SJSA1 (cell line): ENCODE measurements at places on chromosomes 6 and 20.

- DNase-seq = no peak
Measured at GRCh38 chr6:7773322-7773721, 47.4 kb downstream of the BMP6 start.

DNA sequence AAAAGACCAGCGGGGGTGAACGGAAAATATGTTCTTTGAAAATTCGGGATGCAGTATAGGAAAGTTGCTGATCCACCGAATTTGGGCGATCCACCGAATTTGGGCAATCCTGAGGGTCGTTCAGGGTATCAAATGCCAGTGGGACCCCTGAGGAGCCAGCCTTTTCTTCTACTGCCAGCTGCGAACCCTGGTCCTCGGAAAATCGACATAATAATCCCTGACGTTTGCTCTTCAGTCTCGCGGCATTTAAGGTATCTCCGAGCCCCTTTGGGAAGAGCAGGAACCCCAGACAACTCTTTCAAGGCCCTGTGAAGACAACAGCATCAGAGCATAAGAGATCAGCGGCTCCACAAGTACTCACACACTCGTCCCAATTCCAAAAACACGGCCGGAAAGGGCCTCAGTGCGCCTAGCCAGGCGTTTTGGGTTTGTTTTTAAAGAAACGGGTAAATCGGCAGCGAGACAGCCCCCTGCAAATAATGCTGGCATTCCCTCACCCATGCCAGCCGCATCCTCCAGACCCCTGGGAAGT lies 1.0 kb downstream of the SIM1 start:
- no peak for DNase-seq

- no peak for DNase-seq
Measured at GRCh38 chr20:41854765-41855164, 236.6 kb upstream of the CHD6 start.

- DNase-seq = no peak
Measured at GRCh38 chr6:137175868-137176245, 2.4 kb upstream of the IL22RA2 start.

GRCh38 chr20:34179637-34180360 lies 61.4 kb upstream of the ASIP start:
- no peak for DNase-seq

GRCh38 chr6:63572747-63573075 lies 431 bp downstream of the LOC128125822 start:
- no peak for DNase-seq

DNA sequence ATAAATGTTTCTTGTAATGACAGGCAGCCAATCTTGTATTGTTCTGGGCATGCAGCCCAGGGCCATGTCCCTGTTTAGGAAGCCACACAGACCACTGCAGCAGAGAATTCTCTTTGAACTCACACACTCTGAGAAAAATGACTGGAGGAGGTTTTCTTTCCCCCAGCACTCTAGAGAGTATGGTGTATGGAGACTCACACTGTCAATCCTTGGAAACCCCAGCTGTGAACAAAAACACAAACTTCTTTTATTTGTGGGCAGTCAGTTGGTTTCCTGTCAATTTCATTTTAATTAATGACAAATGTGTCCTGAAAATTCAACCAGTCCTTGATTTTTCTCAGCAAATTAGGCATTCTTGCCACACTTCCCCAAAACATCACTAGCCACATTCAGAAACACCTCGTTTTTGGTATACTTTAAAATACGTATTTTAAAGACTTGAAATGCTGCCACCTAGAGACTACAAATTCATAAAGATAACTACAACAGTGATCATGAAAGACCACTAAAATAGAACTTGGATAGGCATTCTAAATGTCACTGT lies 52.9 kb upstream of the UFL1 start:
- no peak for DNase-seq

- DNase-seq = no peak
Measured at GRCh38 chr6:22886650-22887581, 317.6 kb downstream of the HDGFL1 start.

GRCh38 chr6:45595010-45595851 lies 217.5 kb upstream of the SUPT3H start:
- no peak for DNase-seq

GRCh38 chr6:140641412-140641811 lies 1267.0 kb upstream of the CITED2 start:
- no peak for DNase-seq

- DNase-seq = no peak
Measured at GRCh38 chr20:44544263-44544662, 22.4 kb upstream of the SERINC3 start.

- DNase-seq = no peak
Measured at GRCh38 chr6:46116289-46116688, 13.5 kb upstream of the ENPP4 start.

DNA sequence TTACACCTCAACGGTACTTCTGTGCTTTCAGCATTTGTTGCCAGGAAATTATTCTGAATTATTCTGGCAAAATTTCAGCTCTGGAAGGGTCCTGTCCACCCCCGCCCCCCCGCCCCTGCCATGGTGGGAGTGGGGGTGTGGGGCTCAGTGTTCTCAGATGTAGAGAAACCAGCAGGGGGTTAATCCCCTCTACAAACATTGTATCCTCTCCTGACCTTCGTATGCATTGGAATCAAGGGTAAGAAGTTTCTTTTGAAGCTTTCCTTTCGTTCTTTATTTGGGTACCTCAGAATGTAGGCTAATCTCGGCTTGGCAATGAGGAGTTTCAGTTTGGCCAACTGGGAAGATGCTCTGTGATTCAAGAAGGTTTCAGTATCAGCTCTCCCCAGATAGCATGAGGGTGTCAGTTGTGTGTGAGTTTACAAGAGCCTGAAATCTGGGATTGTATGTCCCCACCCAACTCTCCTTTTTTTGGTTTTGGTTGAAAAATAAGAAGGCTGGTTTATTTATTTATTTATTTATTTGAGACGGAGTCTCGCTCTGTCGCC lies 25.5 kb upstream of the OLIG3 start:
- no peak for DNase-seq

GRCh38 chr6:124822204-124822613 lies 140.0 kb upstream of the RNF217 start:
- no peak for DNase-seq

DNA sequence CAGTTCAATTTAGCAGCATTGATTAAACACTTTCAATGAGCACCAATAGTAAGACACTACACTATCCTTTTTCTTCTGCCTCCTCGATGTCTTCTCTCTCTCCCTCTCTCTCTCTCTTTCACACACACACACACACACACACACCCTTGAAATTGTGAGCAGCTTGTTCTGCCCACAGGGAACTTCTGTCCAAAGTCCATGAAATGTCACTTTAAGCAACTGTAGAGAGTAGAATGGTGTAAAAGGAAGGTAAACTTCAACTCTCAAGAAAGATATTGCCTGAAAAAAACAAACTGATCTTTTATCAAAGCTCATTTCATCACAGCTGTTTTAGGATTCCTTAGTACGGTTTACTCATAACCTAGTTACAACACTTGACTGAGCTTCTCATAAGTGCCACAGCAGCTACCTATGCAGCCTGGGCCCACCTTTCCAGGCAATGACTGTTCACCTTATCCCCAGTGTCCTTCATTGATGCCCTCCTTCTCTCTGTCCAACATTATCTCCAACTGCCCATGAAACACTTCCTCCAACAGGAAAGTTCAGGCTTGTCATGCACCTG lies 107.0 kb downstream of the TNFRSF21 start:
- DNase-seq = no peak

GRCh38 chr6:123423130-123423529 lies 213.6 kb downstream of the TRDN start:
- no peak for DNase-seq

DNA sequence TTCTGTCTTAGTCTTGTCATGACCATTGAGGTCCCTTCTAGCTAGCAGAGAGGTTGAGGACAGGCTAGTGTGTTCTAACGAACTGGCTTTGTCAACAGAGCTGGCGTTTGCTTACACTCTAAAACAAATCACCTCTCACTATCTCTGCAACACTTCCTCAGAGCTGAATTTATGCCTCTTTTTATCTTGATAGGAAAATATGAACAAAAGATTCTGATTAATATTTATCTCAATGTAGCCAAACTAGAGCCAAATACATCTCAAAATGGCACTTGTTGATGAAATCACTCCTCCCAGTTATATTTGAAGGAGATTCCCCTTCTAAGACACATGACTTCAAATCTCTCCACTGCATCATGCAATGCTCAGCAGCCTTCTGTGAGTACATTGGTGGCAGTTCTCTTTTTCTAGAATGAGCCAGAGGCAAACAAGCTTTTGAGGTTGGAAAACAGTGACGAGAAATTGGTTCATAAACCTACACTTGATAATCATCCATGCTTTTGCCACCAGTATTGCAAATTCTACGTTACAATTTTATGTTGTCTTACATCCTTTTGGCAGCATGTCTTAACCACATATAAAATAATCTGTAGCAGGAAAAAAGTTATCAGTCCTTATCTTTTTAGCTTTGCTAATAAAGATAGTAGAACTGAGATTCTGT lies 615.7 kb upstream of the CITED2 start:
- no peak for DNase-seq

DNA sequence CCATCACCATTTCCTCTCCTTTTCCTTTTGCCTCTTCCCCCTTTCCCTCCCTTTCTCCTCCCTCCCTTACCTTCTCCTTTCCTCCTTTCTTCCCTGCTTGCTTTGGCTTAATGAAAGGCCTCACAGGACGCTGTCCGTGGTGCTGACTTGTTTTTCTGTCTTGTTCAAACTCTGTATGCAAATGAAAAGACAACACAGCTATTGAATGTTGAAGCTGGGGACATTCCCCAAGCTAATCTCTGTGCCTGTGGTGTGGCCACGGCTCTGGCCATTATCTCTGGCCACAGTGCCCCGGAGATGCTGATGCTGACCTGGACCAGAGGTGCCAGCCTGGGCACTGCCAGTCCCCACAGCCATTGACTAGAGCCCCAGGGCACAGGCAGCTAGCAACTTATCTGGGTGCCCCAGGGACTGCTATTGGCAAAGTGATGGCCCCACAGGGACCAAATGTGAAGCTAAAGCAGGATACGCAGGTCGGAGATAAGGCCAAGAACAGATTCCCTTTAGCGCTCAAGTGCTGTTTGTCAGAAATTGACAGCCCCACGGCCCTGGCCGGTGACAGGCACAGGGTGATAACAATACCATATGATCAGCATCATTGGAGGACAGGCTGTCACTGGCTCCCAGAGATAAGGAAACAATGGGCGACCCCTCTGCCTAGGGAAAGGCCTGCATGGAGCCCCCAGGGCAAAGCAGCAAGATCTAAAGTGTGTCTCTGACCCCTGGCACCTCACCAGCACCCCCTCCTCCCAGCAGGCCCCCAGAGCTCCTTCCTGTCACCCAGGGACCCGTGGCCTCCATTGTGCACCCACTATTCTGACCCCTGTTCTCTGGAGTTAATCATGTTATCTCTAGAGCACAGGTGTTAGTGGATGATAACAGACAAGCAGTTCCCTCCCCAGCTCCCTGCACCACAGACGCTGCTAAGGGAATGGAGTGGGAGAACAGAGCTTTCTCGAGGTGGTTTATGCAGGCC lies 31.6 kb upstream of the SLC32A1 start:
- no peak for DNase-seq
